ENCODE measurements at places on chromosomes 6 and 20.

- DNase-seq: no peak
Measured at GRCh38 chr6:89777455-89777854, 42.1 kb downstream of the MDN1 start.

GRCh38 chr6:52160472-52161104 is 25.6 kb upstream of the IL17A start:
- DNase-seq: no peak

- DNase-seq: no peak
Measured at GRCh38 chr6:21265730-21266044, 327.9 kb upstream of the SOX4 start.

- no peak for DNase-seq
Measured at GRCh38 chr6:160435935-160436334, 87.8 kb downstream of the SLC22A3 start.

DNA sequence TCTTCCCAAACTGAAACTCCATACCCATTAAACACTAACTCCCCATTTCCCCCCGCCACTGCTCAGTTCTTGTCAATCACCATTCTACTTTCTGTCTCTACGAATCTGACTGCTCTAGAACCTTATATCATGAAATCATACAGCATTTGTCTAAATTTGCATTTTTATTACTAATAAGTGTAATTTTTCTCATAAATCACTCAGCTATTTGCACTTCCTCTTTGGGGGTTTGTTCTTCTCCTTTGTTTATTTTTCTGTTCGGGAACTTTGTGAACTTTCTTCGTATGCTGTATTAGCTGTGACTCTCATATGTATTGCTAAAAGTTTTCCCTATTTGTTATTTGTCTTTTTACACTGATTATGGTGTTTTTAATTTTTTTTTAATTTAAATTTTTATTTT is 152.2 kb downstream of the SLC16A10 start:
- no peak for DNase-seq

DNA sequence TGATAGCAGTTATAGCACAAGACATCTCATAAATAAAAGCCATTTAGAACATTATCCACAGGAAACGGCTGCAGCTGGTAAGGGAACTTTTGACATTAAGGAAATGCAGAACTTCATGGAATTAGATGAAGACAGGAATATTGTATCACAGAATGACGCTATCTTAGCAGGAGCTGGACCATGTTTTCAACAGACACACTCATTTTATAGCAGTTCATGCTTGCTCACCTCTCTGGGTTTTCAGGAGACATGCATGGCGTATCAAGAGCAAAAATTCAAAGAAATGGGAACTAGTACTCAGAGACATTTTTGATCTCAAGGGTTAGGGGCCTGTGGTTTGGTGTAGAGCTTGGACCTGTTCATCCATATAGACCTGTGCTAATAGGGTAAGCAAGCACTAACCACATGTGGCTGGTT is 125.0 kb downstream of the FYN start:
- no peak for DNase-seq

GRCh38 chr20:58044931-58045555 is 183.4 kb downstream of the ANKRD60 start:
- no peak for DNase-seq

DNA sequence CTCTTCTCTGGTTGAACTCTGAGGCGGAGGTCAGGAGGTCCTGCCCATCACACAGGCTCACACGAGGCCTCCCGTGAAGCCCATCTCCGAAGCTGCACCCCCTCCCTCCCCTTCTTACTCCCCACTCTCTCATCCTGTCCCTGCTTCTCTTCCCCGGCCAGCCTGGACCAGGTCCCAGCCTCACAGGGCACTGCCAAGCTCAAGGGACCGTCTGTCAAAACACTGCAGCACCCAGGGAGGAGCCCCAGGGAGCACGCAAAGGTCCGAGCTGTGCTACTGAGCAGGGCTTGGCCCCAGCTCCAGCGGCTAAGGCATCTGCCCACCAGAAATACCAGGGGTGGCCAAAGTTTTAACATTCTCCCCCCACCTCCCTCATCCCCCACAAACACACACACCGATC is 70.0 kb downstream of the PSMG4 start:
- no peak for DNase-seq

GRCh38 chr6:80282913-80283554 is 176.6 kb downstream of the BCKDHB start:
- DNase-seq: no peak

Measured in T-helper 2 cell treated with Interferon-gamma antibody and Interleukin-4, amounts not matched to agents 5 μg/mL and 100 μg/mL, for 36 hours (primary cell).